AG08396 (cell line): ENCODE measurements at places on chromosomes 2 and 18.

- DNase-seq = no peak
Measured at GRCh38 chr18:12333506-12334290, 25.7 kb downstream of the TUBB6 start.

GRCh38 chr2:135002836-135003235, 44.4 kb downstream of the MAP3K19 start:
- DNase-seq = no peak

DNA sequence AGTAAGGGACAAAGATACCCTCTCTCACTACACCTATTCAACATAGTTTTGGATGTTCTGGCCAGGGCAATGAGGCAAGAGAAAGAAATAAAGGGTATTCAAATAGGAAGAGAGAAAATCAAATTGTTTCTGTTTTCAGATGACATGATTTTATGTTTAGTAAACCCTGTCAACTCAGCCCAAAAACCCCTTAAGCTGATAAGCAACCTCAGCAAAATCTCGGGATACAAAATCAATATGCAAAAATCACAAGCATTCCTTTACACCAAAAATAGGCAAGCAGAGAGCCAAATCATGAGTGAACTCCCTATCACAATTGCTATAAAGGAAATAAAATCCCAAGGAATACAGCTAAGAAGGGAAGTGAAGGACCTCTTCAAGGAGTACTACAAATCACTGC, 1130.7 kb upstream of the PIK3C3 start:
- no peak for DNase-seq

GRCh38 chr2:14673351-14673875, 40.9 kb downstream of the LRATD1 start:
- DNase-seq = peak; percentile 5

- DNase-seq = no peak
Measured at GRCh38 chr2:85174943-85175342, 41.8 kb downstream of the TCF7L1 start.

GRCh38 chr2:79941179-79941578, 363.4 kb downstream of the LRRTM1 start:
- DNase-seq = no peak

DNA sequence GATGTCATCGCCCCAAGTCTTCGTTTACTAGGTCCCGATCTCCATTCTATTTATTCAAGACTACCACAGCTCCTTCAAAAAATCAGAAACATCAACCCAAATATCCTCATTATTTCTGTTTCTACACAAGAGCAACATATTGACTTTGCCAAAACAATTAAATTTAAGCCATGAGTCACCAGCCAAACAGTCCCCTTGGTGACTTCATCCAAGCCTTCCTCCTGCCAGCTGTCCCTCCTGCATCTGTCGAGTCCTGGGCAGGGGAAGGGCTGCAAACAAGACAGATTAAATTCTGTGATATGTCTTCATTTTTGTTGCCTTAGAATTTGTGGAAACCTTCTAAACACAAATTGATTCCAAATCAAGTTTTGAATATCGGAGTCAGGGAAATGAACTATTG, 110.3 kb downstream of the SP3 start:
- DNase-seq = peak; percentile 45

- peak; percentile 34 for DNase-seq
Measured at GRCh38 chr18:70195852-70196434, 9.5 kb downstream of the RTTN start.

DNA sequence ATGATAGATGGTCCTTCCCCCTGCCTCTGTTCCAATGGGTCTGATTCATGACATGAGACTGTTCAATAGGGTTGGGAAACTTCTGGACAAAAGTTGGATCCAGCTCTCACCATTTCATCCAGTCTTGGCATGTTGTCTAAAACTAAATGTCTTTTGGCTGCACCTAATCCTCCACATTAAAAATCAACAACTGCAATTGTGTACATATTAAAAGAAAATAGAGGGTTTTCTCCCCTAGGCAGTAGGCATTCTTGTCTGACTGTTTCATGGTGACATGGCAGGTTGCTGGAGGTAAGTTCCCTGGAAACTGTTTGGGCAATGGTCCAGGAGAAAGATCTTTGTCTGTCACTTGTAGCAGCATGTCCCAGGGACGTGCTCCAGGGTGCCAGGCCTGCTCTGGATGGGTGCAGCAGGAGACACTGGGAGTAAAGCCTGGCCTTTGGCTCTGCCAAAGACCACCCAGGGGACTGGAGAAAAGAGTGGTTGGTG, 135.8 kb downstream of the TCF4 start:
- no peak for DNase-seq

GRCh38 chr2:24937236-24937635, 17.2 kb upstream of the ADCY3 start:
- no peak for DNase-seq

DNA sequence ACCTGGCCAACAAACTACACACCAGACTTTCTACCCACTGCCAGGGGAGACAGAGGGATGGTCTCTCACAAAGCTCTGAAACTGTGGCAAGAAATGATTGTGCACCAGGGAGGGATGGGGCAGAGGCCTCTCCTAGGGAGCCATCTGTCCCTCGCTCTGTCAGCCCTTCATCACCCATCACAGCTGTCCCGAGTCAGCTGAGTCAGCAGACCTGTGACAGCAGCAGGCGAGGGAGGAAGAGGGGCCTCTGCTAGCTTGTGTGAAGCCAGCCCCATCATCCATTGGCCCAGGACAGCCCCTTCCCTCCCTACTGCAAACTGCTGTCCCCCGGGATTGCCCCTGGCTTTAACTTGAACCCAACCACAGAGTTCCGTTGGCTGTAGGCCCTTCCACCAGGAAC, 5.0 kb downstream of the SH2D6 start:
- DNase-seq = no peak

- DNase-seq = no peak
Measured at GRCh38 chr18:23378302-23378686, 74.8 kb upstream of the RIOK3 start.

DNA sequence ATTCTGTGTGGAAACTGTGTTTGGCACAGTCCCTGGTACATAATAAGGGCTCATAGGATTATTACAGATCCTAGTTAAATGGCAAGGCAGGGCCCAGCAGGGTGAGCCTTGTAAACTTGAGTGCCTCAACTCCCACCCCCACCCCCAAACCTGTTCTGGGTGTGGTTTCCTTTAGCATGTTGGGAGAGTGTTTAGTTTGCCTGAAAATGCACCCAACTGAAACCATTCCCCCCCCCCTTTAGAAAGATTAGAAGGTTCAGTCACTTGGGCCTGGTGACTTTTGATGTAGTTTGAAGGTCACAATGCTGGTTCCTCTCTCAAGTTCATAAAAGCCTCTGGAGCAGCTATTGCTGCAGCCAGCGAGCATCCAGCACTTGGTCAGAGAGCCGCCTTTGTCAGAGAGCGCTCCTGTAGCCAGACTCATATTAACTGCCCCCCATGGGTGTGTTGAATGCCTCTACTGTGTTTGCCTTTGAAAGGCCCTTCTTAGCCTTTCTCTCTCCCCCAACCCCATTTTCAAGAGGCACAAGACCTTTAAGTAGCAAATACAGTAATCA, 113.7 kb downstream of the SPTBN1 start:
- DNase-seq = no peak

DNA sequence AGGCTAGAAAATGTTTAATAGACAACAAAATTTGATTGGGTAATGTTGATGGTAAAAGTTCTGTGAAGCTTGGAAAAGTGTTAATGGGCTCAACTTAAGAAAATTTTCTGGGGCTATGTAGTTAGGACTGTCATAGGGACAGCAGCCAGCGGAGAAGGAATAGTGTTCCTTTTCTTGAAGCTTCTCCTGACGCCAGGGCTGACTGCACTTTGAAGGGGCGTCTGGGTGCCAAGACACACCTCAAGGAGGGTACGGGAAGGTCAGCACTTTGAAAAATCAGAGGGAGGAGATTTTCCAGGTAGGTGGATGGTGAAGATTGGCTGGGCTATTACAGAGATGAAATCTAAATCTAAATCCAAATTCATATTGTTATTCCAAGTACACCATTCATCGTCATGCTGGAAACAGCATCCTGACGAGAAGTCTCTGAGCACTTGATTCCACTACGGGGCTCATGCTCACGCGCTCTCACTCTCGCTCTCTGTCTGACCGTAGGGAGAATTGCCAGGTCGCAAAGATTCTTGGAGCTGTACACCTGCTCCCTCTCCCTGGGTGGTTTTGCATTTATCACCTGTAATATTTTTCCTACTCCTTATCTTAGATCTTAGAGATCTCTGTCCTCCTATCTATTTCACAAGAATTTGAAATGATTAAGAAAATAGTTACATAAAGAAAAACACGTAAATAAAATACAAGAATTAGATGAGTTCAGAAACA, 91.0 kb downstream of the ITGB1BP1 start:
- DNase-seq = no peak

DNA sequence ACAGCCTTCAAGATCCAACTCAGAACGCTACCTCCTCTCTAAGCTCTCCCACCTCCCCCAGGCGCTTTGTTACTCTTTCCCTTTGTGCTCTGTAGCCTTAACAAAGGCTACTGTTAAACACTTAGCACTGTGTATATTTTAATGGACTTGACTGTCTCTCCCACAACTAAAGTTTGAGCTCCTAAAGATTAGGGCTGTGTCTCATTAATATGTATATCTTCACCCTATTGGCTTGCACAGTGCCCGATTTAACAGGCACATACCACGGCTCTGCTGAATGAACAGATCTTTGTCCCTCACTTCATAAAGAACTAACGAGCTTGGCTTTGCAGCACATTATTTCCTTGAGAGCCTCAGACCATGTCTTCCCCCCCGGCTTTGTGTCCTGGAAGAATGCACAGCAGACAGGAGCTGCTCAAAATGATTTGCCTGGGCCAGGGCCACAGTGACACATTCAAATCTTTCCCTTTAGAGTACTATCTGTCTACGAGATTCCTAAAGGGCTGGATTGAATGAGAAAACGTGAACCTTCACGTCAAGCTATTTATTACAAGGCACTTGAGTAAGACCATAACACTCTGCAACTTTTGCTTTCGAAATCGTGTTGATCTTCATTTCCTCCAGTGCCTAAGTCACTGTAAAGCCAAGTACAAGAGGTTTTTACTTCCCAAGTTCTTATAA, 22.1 kb downstream of the ABHD3 start:
- peak; percentile 25 for DNase-seq

DNA sequence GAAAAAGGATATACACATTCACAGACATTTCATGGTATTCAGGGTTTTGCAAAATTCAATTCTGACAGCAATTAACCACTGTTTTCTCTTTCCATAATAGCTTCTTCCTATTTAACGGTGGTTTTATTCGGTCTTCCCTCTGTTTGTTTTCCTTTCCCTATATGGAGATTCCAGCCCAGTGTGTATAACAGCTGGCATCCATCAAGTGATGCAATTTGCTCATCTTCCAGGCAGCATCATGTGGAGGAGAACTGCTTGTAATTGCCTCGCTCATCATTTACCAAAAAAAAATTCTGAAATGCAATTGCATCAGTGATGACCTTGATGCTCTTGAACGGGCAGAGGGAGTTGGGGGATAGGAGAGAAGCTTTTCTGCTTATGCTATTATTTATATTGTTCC, 165.9 kb upstream of the PGAP1 start:
- no peak for DNase-seq

GRCh38 chr2:134155134-134155533, 98.7 kb upstream of the MGAT5 start:
- no peak for DNase-seq

GRCh38 chr2:149652926-149653325, 65.4 kb upstream of the MMADHC start:
- no peak for DNase-seq

DNA sequence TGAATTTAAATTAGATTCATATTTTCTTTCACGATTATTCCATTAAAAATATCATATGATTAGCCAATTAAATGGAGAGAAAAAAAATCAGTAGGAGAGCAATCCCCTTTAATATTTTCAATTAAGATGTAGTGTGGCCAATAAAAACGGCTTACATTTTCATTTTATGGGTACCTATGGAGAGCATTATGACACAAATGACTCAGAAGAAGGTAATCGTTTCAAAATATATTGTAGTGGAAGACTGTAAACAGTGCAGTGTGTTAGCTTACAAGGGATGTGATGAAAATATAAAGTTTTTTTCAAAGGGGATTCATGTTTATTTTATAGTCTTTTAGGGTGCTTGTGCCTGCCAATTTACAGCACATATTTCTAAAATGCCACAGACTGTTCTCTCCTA, 1507.4 kb upstream of the CELF4 start:
- DNase-seq = no peak

GRCh38 chr18:75211002-75211621, 515 bp downstream of the TSHZ1 start:
- DNase-seq = peak; percentile 65

DNA sequence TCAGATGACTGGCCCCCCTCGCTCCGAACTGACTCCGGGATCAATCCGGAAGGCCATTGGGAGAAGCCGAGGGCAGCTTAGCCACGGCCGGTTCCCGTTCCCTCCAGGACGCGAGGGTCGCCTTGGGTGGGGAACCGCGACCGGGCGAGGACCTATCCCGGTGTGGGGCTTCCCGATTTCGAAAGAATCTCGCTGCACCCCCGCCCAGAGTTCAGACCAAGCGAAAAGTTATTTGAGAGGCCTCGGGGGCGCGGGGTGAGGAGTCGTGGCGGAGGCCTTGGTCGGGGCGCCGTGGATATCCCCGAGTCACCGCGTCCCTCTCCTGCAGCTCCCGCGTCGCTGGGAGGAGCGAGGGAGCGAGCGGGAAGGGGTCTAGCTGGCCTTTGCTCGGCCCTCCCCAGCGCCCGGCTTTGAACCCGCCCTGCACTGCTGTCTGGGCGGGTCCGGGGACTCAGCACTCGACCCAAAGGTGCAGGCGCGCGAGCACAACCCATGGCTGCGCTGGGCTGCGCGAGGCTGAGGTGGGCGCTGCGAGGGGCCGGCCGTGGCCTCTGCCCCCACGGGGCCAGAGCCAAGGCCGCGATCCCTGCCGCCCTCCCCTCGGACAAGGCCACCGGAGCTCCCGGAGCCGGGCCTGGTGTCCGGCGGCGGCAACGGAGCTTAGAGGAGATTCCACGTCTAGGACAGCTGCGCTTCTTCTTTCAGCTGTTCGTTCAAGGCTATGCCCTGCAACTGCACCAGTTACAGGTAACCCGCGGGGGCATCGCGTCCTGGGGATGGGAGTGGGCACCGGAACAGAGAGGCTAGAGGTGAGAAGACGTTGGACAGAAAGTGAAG, at the start of gene CYP27A1:
Gene CYP27A1 (plus strand): TSS at position 457 of the 837 bp plus-strand sequence. CDS start 36 bp downstream, at position 493.
- DNase-seq = peak; percentile 77

- DNase-seq = no peak
Measured at GRCh38 chr2:82481207-82481606, 1977.9 kb downstream of the SUCLG1 start.

- no peak for DNase-seq
Measured at GRCh38 chr2:161005170-161005569, 155.1 kb upstream of the TANK start.

DNA sequence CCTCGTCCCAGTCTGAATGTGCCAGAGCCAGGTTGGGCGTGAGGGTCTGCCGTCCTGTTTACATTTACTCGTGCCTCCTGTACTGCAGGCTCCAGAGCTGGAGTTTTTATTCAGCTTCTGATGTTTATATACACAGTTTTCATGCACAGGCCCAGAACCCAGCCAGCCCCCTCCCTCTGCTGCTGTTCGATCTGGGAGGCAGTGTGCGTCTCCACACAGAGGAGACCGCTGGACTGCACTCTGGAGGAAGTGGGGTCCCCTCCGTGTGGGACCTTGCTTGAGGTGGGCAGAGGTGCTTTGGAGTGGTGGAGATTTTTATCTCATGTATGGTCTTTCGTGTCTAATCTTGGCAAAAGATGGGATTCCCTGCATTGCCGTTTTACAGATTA, 90.6 kb downstream of the GLI2 start:
- DNase-seq = peak; percentile 30
